Dermis microvascular lymphatic vessel endothelial cell (primary cell): ENCODE measurements at places on chromosomes 2 and 18. TPM values are rescaled to one million over a fixed set of nuclear protein-coding genes. Genes with fewer than 3 reads are reported as not detected.

The GNLY gene
- total RNA-seq = not detected in 2 replicates

The TXNDC2 gene
- total RNA-seq = under 0.01 TPM in 1 of 2 replicates, not detected in the other

The PROKR1 gene
- under 0.01 TPM in 2 replicates for total RNA-seq

The GALNT13 gene
- total RNA-seq = 0.13 and 0.25 TPM in 2 replicates

The ATP5F1A gene
- total RNA-seq = 733 and 734 TPM in 2 replicates

The SMAD4 gene
- total RNA-seq = 47.4 and 84.8 TPM in 2 replicates

The FAM237A gene
- not detected in 2 replicates for total RNA-seq

The TRIM43 gene
- not detected in 2 replicates for total RNA-seq

The SULT1C4 gene
- total RNA-seq = 108 and 114 TPM in 2 replicates

The KIF1A gene
- total RNA-seq = under 0.01 TPM in 2 replicates
